ENCODE measurements at places on chromosomes 3 and 15. TPM values are rescaled to one million over a fixed set of nuclear protein-coding genes. Genes with fewer than 3 reads are reported as not detected.

C3orf49 gene
- not detected for total RNA-seq

A4GNT gene
- not detected for total RNA-seq

DGKG gene
- total RNA-seq, result 9.8 TPM

DNA sequence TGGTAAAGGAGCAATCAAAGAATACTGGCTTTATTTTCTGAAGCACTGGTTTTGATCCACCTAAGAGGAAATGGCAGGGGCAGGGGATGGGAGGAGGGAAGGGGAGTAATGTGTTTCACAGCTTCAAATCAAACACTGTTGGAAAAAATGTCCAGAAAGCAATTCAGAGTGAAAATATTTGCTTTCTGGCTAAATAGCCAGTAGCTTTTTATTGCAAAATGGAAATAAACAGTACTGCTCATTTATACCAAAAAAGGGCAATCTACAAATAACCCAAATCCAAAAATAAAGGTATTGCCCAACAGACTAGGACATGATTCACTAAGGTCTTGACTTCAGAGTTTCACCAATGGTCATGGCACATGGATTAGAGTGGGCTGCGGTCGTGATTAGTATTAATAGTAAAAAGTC lies 279.3 kb upstream of the THBS1 start:
- no peak for DNase-seq
- H3K4me1 ChIP-seq, result peaks cover 20% of the 10 kb centered on the region
- H3K36me3 ChIP-seq, result no peaks in the 10 kb centered on the region
- no peak overlapping the region for H3K27ac ChIP-seq
- H3K27me3 ChIP-seq, result no peaks in the 10 kb centered on the region

DNA sequence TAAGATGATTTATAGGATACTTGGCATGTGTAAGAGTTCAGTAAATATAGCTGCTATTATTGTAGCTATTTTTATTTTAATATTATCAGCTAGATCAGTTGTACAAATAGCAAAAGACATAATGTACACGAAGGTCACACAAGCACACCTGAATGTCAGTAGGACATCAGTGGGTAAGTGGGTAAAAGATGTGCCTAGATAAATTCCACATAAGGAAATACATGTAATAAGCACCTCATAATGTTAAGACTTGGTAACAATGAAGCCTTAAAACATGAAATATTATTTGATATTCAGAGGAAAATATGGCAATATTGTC lies 41.5 kb downstream of the ABHD2 start:
- H3K4me1 ChIP-seq, result peaks cover 51% of the 10 kb centered on the region
- peak overlapping the region; percentile 40 for H3K27ac ChIP-seq
- peaks cover 36% of the 10 kb centered on the region for H3K36me3 ChIP-seq
- no peak overlapping the region for H3K4me3 ChIP-seq

GRCh38 chr15:40054605-40054854 lies 15.5 kb upstream of the SRP14 start:
- no peaks in the 10 kb centered on the region for H3K36me3 ChIP-seq
- no peaks in the 10 kb centered on the region for H3K27me3 ChIP-seq
- peak overlapping the region; percentile 85 for H3K27ac ChIP-seq

DNA sequence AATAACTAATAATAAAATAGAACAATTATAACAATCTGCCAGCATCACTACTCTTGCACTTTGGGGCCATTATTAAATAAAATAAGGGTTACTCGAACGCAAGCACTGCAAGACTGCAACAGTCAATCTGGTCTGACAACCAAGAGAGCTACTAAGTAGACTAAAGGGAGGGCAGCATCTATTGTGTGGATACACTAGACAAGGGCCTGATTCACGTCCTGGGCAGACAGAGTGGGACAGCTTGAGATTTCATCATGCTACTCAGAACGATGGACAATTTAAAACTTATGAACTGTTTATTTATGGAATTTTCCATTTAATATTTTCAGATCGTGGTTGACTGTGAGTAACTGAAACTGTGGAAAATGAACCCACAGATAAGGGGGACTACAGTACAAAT lies 39.5 kb downstream of the TNIK start:
- no peaks in the 10 kb centered on the region for H3K4me1 ChIP-seq
- H3K27me3 ChIP-seq, result no peaks in the 10 kb centered on the region
- DNase-seq, result no peak
- no peaks in the 10 kb centered on the region for H3K36me3 ChIP-seq

GRCh38 chr3:149954812-149955211 lies 15.9 kb downstream of the PFN2 start:
- no peak overlapping the region for H3K4me3 ChIP-seq
- H3K4me1 ChIP-seq, result no peaks in the 10 kb centered on the region
- H3K36me3 ChIP-seq, result peaks cover 22% of the 10 kb centered on the region
- H3K27me3 ChIP-seq, result no peaks in the 10 kb centered on the region
- H3K27ac ChIP-seq, result no peak overlapping the region
- no peak for DNase-seq

DNA sequence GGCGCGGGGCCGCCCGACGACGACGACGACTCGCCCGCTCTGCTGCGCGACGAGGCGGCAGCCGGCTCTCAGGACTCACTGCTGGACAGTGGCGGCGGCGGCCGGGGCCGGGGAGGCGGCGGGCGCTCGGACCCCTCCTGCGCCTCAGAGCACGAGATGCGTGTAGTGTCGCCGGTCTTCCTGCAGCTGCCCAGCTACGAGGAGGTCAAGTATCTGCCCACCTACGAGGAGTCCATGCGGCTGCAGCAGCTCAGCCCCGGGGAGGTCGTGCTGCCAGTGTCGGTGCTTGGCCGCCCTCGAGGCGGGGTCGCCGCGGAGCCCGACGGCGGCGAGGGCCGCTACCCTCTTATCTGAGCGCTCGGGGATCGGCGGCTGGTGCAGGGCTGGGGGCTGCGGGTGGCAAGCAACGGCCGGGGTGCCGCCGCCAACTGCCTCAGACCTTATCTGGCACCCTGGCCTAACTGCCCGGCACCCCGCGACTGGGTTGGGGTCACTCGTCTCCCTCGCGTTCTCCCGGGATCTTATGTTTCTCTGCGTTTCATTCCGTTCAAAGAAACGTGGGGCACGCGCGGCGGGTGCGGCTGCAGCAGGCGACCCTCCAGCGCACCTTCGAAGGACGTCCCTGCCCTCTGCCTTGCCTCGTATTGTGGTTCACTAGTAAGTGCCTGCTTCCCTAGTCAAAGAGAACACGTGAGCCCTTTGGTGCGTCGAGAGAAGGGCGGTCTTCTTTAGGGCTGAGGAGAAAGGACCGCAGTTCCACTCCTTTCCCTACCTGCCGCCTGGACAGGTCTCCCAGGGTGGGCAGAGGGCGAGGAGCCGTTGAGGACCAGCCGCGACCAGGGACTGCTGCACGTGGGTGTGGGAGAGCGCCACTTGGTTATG lies 1.0 kb downstream of the C3orf80 start:
- H3K27me3 ChIP-seq, result peaks cover 8% of the 10 kb centered on the region
- H3K27ac ChIP-seq, result no peak overlapping the region
- H3K4me1 ChIP-seq, result no peaks in the 10 kb centered on the region
- no peak for DNase-seq
- peak overlapping the region; percentile 77 for H3K4me3 ChIP-seq

GRCh38 chr3:69542805-69543429 lies 157.0 kb upstream of the FRMD4B start:
- no peak overlapping the region for H3K27ac ChIP-seq
- H3K4me1 ChIP-seq, result no peaks in the 10 kb centered on the region
- no peaks in the 10 kb centered on the region for H3K36me3 ChIP-seq
- H3K27me3 ChIP-seq, result peaks cover 9% of the 10 kb centered on the region

- no peaks in the 10 kb centered on the region for H3K36me3 ChIP-seq
- H3K4me1 ChIP-seq, result no peaks in the 10 kb centered on the region
- no peaks in the 10 kb centered on the region for H3K27me3 ChIP-seq
- H3K27ac ChIP-seq, result no peak overlapping the region
- DNase-seq, result no peak
Measured at GRCh38 chr3:95319921-95320494, 1257.1 kb downstream of the NSUN3 start.

- H3K4me1 ChIP-seq, result peaks cover 13% of the 10 kb centered on the region
- DNase-seq, result peak; percentile 56
- H3K4me3 ChIP-seq, result no peak overlapping the region
- no peak overlapping the region for H3K27ac ChIP-seq
- no peaks in the 10 kb centered on the region for H3K27me3 ChIP-seq
Measured at GRCh38 chr3:133452641-133453319, 52.9 kb downstream of the BFSP2 start.

GRCh38 chr3:71050538-71051258 lies 532.8 kb downstream of the FOXP1 start:
- no peak overlapping the region for H3K27ac ChIP-seq
- no peaks in the 10 kb centered on the region for H3K4me1 ChIP-seq
- H3K4me3 ChIP-seq, result no peak overlapping the region
- DNase-seq, result no peak
- H3K36me3 ChIP-seq, result no peaks in the 10 kb centered on the region

GRCh38 chr3:42119561-42120355 lies 28.6 kb downstream of the TRAK1 start:
- no peak for DNase-seq
- no peak overlapping the region for H3K27ac ChIP-seq
- H3K4me3 ChIP-seq, result no peak overlapping the region
- H3K36me3 ChIP-seq, result no peaks in the 10 kb centered on the region

All from PC-9 (cell line).